ENCODE measurements at places on chromosomes 5 and 9.

GRCh38 chr9:81814794-81815464, 113.3 kb upstream of the SPATA31D4 start:
- DNase-seq: no peak

- no peak for DNase-seq
These were observed 11.7 kb downstream of the OLFML2A start for GRCh38 chr9:124788542-124789217.

GRCh38 chr5:62727861-62728260, 149.2 kb downstream of the LRRC70 start:
- DNase-seq: no peak

- DNase-seq: no peak
These were observed 385.7 kb downstream of the BNC2 start for GRCh38 chr9:16484744-16485143.

DNA sequence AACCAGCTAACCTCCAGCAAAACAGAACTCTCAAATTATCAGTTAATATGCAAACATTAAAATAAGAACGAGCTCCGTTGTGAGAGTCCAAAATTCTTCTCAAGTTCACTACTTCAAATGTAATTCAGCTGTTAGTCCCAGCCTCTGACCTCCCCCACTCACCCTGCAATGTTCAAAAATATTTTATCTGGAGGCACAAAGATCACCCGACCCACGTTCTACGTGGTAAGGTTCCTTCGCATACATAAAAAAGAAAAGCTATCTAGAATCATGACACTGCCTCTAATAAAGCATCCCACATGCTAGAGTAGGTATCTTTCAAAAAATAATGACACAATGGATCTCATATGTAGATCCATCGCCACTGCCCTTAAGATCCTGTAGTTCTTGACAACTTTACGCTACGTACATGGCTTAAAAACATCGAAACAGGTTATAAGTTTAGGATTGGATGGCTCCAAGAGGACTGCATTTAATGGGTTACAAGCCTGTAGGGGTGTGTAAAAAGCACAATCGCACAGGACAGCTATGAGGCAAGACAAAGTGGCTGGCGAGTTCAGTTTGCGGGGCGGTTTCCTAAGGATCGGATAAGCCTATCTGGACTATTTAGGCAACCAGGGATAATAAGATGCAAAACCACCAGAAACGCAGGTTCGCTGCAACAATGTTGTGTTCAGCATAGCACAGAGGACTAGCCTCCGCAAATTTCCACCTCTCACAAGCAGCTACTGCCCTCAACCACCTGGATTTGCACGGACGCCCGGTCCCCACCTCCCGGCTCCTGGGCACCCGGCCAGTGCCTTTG, 969 bp downstream of the CLK4 start:
- no peak for DNase-seq

DNA sequence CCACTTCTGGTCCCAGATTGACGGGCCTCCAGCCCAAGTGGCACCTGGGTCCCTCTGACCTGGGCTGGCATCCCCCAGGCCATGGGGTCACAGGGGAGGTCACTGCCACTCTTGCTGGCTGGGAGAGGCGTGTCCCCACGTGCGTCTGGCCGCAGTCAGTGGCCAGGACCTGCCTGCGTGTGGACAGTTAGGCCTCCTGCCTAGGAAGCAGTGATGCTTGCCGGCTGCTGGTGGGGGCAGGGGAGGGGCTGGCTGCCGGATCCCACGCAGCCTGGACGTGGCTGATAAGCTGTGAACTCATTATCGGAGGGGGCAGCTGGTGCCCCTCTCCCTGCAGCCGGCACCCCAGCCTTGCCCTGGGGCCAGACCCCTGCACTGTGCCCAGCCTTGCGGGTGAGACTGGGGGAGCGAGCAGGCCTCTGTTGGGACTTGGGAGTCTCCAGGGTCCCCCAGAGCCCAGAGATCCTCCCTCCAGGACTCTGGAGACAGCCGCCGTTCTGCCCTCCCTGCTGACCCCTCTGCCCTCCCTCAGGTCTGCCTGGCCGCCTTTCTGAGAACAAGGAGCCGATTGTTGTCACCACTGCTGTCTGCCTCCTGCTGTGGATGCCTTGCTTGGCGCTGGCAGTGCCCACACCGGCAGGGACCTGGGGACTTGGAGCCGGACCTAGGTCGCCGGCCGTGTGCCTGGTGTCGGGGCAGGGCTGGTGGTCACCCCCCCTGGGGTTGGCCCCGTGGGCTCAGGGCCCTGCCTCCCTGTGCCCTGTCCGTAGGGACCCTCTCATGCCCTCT, 12.3 kb downstream of the RXRA start:
- DNase-seq: no peak

GRCh38 chr5:151686674-151687407, at the start of gene SPARC:
Gene SPARC, minus strand, starts transcription at chr5:151686915. Its CDS starts 10,727 bp downstream, at chr5:151676188.
- no peak for DNase-seq

GRCh38 chr9:72596451-72597180, 75.2 kb downstream of the TMC1 start:
- DNase-seq: no peak

DNA sequence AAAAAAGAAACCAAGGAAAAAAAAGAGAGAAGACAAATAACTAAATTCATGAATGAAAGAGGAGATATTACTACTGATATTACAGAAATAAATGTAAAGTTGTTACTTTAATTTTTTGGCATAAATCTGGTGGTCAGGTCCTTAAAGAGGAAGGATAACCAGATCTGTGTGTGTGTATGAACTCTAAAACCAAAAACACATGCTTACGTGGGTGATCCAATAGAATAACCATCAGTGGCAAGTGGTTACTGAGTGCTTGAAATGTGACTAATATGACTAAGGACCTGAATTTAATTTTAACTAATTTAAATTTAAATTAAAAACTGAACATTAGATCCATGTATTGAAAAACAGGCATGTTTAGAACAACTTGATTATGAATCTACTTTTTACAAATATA, 10.3 kb downstream of the SLC28A3 start:
- no peak for DNase-seq

DNA sequence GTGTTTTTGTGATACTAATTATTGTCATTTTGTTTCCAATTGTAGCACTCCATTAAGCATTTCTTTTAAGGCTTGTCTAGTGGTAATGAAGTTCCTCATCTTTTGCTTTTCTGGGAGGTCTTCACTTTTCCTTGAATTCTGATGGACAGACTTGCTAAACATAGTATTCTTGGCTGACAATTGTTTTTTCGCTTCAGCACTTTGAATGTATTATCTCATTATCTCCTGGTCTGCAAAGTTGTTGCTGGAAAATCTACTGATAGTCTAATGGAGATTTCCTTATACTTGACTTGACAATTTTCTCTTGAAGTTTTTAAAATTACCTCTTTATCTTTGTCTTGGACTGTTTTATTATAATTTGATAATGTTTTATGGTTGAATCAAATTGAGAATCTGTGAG, 147.5 kb downstream of the FAM174A start:
- DNase-seq: no peak

DNA sequence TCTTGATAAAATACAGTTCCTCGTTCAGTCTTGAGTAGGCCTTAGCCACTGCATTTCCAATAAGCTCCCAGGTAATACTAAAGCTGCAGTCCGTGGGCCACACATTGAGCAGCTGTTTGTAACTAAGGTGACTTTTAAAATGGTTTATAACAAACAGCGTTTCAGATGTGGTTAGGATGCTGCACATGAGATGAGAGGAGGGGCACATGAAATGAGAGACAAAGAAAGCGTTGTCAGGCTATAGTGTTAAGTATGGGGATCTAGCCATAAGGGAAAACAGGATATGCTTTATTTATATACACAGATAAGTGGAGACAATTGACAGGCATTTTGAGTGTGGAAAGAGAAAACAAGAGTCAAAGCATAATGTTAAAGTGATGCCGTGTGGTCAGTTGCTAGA, 89.9 kb downstream of the PAM start:
- no peak for DNase-seq

GRCh38 chr9:3916984-3917383, 382.9 kb downstream of the GLIS3 start:
- DNase-seq: no peak

DNA sequence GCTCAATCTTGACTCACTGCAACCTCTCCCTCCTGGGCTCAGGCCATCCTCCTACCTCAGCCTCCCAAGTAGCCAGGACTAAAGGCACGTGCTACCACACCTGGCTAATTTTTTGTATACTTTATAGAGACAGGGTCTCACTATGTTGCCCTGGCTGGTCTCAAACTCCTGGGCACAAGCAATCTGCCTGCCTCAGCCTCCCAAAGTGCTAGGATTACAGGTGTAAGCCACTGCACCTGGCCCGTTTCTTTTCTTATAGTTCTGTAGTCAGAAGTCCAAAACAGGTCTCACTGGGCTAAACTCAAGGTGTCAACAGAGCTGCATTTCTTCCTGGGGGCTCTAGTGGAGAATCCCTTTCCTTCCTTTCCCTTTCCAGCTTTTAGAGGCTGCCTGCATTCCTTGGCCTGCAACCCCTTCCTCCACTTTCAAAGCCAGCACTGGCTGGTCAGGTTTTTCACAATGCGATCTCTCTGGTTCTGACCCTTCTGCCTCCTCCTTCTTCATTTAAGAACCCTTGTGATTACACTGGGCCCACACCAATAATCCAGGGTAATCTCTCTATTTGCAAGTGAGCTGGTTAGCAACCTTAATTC, 16.3 kb downstream of the IRF1 start:
- no peak for DNase-seq

GRCh38 chr9:137085920-137086530, 760 bp upstream of the MAN1B1 start:
- no peak for DNase-seq

DNA sequence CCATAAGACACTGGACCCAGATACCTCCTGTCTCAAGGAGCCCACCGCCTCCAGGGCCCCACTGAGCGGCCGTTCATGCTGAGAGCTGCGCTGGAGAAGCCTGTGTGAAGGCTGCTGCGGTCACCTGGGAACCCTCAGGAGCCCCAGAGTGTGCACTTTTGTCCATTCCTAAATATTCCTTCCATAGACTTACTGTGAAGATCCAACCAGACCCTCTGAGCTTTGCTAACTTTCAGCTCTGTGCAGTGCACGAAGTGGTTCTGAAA, 119.5 kb downstream of the COL23A1 start:
- no peak for DNase-seq

DNA sequence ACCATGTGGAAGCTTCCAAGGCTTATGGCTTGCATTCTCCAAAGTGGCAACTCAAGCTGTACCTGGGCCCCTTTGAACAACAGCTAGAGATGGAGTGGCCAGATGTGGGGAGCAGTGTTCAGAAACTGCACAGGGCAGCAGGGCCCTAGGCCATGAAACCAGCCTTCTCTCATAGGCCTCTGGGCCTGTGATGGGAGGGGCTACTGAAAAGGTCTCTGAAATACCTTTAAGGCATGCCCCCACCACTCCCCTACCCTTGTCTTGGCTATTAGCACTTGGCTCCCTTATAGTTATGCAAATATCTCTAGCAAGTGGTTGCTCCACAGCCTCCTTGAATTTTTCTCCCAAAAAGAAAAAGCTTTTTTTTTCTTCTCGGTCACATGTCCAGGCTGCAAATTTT, 1014.6 kb downstream of the DTWD2 start:
- no peak for DNase-seq

DNA sequence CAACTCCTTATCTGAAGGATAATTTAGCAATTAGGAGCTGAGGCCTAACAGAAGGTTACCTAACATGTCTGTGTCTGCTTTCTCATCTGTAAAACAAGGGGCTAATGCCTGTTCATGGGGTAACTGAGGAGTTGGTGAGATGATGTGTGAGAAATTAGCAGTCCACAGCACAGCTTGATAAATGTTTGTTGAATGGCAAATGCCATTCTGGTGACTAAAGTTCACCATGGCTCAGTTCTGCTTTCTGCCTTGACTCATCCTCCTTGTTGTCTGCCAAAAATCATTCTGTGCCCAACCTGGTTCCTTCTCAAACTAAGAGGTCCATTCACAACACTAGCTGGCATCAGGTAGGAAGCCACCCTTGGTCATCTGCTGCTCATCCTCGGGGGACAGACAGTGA, 552.0 kb upstream of the KLF4 start:
- DNase-seq: no peak

DNA sequence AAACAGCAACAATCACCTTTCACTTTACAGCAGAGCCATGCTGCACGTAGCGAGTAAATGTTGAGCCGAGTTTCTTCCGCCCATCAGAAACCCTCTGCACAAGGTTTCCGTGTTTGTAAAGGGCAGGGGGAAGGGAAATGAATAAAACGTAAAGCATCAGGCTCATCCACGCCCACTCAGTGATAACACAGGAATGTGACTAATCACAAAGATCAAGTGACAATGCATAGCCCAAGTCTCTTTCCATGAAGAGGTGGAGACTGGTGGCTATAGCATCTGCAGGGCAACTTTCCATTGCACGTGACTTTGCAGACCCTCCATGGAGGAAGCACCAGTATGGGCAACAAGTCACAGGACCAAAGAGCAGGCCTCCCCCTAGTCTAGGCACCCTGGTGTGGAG, 56.6 kb downstream of the CAMSAP1 start:
- no peak for DNase-seq

DNA sequence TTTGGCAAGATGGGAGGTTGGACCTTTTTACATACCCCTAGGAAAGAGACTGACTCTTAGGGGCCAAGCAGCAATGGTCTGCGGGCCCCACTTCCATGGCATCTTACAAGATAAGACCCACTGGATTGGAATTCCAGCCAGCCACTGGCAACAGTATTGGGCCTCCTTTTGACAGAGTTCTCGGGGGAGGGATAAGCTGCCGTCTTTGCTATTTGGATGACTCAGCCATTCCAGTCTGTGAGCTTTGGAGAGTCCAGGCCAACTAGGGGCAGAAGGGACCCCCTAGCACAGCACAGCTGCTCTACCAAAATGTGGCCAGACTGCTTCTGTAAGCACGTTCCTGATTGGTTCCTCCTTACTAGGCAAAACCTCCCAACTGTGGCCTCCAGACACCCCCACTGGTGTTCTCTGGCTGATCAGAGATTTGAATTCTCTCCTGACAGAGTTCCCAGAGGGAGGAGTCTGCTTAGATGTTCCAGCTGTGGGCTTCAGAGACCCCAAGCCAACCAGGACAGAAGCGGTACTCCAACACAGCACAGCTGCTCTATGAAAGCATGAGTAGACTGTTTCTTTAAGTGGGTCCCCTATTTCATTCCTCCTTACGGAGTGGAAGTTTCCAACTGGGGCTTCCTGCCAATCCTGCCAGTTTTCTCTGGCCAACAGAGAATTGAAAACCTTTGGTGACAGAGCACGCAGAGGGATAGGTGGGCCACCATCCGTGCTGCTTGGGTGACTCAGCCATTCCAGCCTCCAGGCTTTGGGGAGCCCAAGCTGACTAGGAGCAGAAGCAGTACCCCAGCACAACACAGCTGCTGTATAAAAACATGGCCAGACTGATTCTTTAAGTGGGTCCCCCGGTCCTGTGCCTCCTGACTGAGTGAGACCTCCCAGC, 672.1 kb upstream of the RIOK2 start:
- DNase-seq: no peak

GRCh38 chr5:38783011-38783561, 62.7 kb upstream of the OSMR start:
- DNase-seq: no peak

DNA sequence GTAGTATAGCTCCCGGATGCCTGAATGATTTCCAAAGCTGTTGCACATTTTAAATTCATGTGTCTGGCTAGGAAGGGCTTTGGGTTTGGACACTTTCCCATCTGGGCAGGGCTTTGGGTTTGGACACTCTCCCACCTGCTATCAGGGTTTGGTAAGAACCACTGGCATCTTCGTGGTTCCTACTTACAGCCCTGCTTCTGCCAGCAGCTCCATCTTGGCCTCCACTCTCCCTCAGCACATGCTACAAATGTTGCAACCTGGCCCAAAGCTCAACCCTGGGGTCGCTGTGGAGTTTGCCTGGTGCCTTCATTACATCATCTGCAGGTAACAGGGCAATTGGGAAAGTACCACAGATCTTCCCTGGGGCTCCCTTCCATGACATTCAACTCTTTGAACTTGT, 3.5 kb downstream of the TMCO6 start:
- no peak for DNase-seq
